ENCODE measurements at places on chromosomes 11 and 22.

DNA sequence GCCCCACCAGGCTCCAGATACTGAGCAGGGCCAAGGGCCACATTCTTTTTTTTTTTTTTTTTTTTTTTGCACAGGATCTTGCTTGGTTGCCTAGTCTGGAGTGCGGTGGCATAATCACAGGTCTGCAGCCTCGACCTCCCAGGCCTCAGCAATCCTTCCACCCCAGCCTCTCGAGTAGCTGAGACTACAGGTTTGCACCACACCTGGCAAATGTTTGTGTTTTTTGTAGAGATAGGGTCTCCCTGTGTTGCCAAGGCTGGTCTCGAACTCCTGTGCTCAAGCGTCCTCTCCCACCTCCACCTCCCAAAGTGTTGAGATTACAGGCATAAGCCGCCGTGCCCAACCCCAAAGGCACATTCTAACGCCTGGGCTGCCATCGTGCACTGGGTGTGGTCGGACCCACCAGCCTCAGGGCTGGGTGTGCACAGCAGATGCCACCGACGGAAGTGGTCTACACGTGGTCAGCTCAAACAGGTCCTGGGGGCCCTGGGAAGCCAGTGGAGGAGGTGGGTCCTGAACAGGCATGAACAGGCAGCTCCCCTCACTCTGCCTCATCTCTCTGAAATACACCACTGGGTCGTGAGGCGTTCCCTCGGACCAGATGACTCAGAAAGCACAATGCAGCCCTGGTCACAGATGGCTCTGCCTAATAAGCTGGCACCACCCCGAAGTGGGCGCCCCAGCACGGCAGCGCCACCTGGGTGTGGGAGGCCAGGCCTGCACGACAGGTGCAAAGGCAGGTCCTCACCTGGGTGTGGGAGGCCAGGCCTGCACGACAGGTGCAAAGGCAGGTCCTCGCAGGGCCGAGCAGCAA lies 5.1 kb upstream of the B4GALNT4 start:
- DNase-seq: peak; percentile 24

- DNase-seq: no peak
These were observed 16.4 kb downstream of the SPATA19 start for GRCh38 chr11:133828871-133829270.

DNA sequence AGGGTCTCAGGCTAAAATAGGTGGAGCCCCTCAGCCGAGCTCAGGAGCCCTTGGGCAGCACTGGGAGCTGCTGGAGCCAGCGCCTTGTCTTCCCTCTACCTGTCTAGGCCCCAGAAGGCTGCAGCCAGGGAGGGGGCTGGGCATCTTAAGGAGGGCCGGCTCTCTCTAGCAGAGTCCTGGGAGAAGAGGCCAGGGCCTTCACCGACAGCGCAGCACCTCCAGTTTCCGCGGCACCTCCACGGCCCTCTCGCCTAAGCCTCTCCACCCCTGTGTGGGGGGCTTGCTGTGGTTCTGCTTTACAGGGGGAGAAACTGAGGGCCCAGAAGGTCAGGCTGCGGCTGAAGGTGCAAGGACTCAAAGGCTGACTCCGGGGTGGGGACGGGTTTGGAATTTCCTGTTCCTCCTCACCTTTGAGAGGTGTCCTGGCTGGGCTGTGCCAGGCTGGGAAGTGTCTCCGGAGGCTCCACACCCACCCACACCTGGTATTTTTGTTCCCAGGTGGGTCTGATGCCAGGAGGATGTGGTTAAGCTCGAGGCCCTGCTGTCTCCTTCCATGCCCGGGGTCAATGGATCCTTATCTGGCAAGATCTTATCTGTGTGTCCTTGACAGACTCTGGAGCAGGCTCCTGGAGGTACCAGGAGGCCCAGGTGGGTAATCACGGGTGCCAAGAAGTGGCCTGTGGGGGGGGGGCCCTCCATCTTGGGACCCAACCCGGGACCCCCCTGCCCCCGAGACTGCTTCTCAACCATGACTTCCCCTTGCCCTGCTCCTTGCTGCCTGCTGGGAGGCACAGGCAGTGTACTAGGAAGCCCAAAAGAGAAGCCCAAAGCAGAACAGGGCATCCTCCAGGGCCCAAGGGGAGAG lies 95.3 kb upstream of the FGF3 start:
- no peak for DNase-seq

- no peak for DNase-seq
These were observed 34.4 kb downstream of the BRD1 start for GRCh38 chr22:49793296-49793695.

- no peak for DNase-seq
These were observed 37.8 kb upstream of the CCDC179 start for GRCh38 chr11:22898036-22898435.

DNA sequence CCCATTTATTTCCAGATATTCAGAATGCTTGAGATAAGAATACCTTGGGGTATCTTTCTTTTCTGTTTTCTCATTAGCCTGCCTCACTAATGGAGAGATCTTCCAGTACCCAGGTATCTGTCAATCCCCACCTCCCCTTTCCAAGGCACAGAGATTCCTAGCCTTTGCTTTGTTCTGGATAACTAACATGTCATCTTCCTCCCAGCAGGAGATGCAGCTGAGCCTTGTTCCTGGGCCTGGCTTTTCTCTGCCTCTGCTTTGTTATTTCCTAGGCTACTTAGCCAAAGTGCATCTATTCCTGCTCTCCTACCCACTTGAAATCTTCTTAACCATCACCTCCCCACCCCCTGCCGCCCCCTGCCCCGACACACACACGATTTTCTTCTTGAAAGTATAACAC lies 297.1 kb downstream of the NELL1 start:
- no peak for DNase-seq

GRCh38 chr22:29842740-29843139 lies 4.7 kb upstream of the ASCC2 start:
- DNase-seq: peak; percentile 97

- DNase-seq: no peak
These were observed at the start of gene APOL3 for GRCh38 chr22:36160499-36160942. Gene APOL3, minus strand, starts transcription at chr22:36160755. Its CDS starts 11,700 bp downstream, at chr22:36149055.

DNA sequence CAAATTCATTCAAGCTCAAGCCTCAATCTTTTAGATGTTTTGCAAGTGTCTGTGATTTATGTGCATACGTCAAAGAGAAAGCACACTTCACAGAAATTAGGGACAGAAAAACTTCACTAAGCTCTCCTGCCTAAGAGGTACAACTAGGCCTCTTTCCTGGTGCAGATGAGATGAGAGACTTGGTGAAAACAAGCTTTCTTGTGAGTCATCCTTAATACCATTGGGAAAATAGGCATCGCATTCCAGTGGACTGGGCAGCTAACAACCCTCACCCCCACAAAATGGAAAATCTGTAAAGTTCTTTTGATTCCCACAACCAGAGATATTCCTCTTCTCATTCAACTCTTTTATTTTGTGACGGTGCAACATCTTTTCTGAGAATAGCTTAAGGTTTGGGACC lies 1110.4 kb upstream of the CCDC90B start:
- DNase-seq: no peak

DNA sequence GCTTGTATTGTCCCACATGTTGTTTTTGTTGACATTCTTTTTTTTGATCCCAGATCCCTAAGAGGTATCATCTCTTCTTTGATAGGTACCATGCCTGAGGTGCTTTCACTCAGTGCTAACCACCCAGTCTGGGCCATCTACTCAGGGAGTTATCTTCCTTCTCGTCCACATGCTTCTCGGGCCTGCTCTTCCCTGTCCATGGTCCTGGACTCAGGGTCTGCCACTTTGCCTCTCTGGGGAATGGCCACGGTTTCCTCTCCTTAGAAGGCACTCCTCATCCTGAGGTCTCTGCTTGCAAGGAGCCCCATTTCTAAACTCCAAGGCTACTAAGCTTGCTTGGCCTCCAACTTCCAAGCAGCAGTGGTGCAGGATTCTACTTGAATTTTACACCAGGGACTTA lies 227.0 kb upstream of the NCAM1 start:
- no peak for DNase-seq

DNA sequence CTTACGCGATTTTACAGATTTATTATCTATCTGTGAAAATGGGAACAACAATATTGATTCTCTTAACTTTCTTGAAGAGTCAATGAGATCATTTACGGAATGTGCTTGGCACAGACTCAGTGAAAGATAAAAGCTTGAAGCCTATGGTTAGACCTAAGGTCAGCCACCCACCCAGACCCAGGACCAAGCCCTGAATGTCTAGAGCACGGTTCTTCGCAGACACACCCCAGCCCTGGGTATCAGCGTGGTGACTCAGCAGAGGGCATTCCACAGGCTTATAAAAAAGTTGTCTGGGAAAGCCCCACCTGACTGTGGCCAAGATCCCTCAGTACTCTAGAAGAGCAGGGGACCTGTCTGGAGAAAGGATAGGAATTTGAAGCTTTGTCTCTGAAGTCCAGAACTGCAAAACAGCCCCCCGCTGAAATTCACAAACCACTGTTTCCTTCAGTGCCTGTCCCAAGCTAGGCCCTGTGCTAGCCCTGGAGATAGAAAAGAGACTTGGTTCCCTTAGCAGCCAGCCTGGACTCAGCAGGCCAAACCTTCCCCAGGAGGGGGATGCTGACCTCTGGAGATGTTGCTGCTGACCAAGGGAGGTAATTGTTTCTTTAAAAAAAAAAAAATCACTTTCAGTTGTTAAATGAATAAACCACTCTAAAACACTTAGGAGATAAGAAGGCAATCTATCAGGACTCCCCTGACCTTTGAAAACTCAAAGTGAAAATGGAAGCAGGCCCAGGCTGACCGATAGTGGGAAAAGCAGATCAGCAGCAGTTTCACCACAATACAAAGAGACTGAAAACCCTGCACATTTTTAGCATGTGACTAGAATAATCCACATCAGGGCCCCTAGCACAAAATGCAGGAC lies 114.0 kb downstream of the ABTB2 start:
- DNase-seq: peak; percentile 39

DNA sequence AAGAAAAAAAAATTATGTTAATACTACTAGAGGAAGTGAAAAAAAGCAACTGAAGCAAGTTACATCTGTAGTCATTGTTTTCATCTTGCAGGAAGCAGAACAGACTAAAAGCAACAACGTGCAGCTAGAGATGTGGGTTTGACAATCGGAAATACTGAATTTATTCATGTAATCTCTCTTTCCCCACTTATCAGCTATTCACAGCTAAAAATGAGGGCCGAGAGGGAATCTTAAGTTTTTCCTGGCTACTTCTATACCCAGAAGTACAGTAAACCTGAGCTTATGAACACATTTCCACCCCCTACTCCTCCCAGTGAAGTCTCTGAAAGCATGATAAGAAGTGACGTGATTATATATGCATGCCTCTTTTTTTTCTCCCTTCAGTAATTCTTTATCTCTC lies 116.5 kb downstream of the SPON1 start:
- DNase-seq: no peak

- DNase-seq: peak; percentile 91
These were observed 31.1 kb downstream of the DKK3 start for GRCh38 chr11:11977206-11977938.

- DNase-seq: no peak
These were observed 100.3 kb downstream of the PDE2A start for GRCh38 chr11:72573855-72574445.

GRCh38 chr11:19957294-19957943 lies 202.9 kb downstream of the DBX1 start:
- DNase-seq: no peak

DNA sequence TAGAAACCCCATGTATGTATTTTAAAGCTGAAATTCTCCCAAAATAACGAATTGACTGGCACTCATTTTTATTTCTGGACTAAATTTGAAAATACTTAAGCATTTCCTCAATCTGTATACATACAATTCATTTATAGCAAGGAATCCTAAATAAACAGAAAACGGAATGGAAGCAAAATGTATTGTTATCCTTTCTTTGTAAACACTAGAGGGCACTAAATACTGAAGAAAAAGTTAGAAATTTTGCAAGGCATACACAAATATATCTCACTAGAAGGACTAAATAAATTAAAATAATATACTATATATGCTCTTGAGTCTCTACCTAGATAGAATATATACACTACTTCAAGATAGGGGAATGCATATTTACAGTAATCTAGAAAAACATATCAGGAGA lies 23.1 kb upstream of the ANO5 start:
- no peak for DNase-seq

DNA sequence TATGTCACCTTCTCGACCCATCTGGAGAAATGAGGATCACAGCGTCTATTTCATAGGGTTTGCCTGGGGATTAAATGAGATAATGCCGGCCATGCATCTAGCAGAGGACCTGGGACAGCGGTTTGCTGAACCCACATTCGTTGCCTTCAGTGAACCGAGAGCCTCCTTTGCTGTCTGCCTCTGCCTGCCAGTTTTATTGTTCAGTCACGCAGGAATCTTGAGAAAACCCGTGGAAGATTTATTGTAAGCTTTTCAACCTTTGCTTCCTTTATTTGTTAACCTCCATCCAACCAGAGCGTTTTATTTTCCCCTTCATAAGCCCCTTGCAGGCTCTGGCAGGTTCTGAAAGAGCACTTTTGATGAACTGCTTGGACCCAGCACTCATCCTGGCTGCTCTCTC lies 202.3 kb upstream of the SYN3 start:
- no peak for DNase-seq

DNA sequence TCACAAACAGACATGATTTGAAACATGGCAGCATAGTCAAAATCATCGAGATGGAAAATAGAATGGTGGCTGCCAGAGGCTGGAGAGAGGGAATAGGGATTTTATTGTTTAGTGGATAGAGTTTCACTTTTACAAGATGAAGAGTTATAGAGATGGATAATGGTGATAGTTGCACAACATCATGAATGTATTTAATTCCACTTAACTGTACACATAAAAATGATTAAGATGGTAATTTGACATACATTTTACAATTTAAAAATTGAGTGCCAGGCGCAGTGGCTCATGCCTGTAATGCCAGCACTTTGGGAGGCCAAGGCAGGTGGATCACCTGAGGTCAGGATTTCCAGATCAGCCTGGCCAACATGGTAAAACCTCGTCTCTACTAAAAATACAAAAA lies 21.2 kb downstream of the TTC28 start:
- DNase-seq: no peak

- no peak for DNase-seq
These were observed 51.8 kb downstream of the SYN3 start for GRCh38 chr22:33006220-33006954.

- peak; percentile 90 for DNase-seq
These were observed 3.6 kb downstream of the PLA2G6 start for GRCh38 chr22:38177926-38178604.

GRCh38 chr22:44220727-44221680 lies 40.3 kb downstream of the PARVG start:
- no peak for DNase-seq

DNA sequence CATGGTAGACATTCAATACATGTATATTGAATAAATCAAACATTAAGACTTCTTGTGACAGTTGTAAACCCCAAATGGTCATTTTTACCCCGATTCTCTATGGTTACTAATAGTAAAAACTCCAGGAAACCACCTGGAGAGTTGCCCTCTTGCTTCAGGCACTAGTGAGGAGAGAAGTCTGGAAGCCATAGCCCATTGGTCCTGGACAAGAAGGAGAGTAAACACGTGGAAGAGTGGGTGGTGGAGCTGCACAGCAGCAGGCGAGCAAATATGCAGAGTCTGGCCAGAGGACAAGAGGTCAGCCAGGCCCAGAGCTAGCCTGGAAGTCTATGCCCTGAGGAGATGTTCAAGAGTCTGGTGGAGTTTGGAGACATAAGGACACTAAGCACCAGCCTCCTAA lies 17.7 kb downstream of the DCHS1 start:
- peak; percentile 91 for DNase-seq

- no peak for DNase-seq
These were observed 17.8 kb downstream of the SERPINH1 start for GRCh38 chr11:75579841-75580240.

Data from HFFc6 (cell line).